ENCODE measurements at places on chromosomes 5 and 9.

- no peak for DNase-seq
Measured at GRCh38 chr5:133048993-133049725, 2.7 kb upstream of the HSPA4 start.

DNA sequence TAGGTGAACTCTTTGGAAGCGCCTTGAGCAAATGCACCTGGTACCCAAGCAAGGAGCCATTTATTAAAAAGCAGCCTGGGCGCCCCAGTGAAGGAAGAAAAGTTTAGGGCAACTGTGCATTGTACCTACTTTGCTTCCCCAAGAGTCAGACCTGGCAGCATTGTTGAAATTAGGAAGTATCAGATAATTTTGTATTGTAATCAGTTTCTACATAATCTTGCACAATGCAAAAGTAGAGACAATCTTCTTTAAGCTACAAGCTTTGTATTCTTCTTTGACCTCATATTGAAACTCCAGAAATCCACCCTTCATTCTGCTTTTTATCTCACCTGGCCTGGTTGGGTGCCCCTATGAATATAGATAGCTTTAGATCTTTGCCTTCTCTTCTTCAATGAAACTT lies 490.8 kb downstream of the RASEF start:
- no peak for DNase-seq

DNA sequence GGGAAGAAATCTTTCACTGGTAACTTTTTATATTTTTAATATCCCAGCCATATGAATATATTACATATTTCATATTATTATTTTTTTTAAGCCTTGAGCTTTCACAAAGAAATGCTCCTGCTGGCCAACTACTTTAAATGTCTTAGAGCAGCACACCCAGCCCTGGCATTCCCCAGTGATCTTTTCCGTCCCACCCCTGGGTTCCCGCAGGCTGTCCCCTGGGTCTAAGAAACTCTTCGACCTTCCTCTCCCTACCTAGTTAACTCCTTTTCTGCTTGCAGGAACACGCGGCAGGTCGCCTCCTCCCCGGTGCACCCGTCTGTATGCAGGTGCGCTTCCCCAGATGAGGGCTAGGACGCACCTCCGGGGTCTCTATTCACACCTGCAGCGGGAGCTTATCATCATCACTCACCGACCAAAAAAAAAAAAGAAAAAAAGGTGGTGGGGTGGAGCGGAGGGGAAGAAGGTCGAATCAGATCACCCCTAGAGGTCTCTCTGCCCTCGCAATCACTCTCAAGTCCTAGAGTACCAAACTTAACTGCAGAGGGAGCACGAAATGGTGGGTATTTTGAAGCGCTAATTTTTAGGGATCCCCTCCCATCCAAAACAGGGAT lies 696 bp downstream of the ZFP62 start:
- no peak for DNase-seq

GRCh38 chr5:51159606-51160005 lies 223.6 kb upstream of the ISL1 start:
- no peak for DNase-seq

DNA sequence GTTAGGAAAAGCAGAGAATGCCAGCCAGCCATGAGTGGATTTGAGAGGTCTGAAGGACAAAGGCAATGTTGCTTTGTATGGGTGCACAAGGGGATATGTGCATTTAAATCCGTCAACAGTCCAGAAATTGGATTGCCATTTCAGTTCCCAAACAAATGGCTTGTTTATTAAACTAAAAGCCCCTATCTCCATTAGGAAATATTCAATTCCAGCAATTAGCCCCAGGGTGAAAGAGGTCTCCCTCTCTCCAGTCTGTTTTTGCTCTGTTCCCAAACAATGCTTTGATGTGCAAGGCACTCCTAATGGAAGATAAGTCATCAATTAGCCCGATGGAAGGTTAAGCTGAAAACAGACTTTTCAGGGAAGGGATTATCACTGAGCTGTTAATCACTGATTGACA lies 101.3 kb downstream of the C9orf152 start:
- DNase-seq = no peak

Measured in hypothalamus (tissue), 51 donors.